ENCODE measurements at places on chromosomes 2 and 18. TPM values are rescaled to one million over a fixed set of nuclear protein-coding genes. Genes with fewer than 3 reads are reported as not detected.
A peak's percentile ranks its signal among the peaks of the same experiment; 100 is the strongest.

CAPN14 gene
- not detected for polyA plus RNA-seq

- no peaks in the 10 kb centered on the region for H3K27me3 ChIP-seq
- H3K27ac ChIP-seq, result no peak overlapping the region
- no peak overlapping the region for H3K4me3 ChIP-seq
- no peaks in the 10 kb centered on the region for H3K4me1 ChIP-seq
These were observed 89.7 kb upstream of the RNF152 start for GRCh38 chr18:61982475-61982874.

- no peak overlapping the region for H3K27ac ChIP-seq
- H3K4me1 ChIP-seq, result peaks cover 6% of the 10 kb centered on the region
- H3K4me3 ChIP-seq, result no peak overlapping the region
- H3K27me3 ChIP-seq, result no peaks in the 10 kb centered on the region
- no peak for DNase-seq
These were observed 102.4 kb upstream of the ZFP36L2 start for GRCh38 chr2:43328832-43329231.

GRCh38 chr2:207008105-207008990, 69.0 kb downstream of the CPO start:
- no peak overlapping the region for H3K27ac ChIP-seq
- no peaks in the 10 kb centered on the region for H3K27me3 ChIP-seq
- no peaks in the 10 kb centered on the region for H3K36me3 ChIP-seq
- no peaks in the 10 kb centered on the region for H3K4me1 ChIP-seq

FTCDNL1 gene
- 0.13 TPM for polyA plus RNA-seq

CROCC2 gene
- polyA plus RNA-seq, result not detected

GRCh38 chr2:180021850-180022249, 14.8 kb upstream of the CWC22 start:
- no peaks in the 10 kb centered on the region for H3K4me1 ChIP-seq
- H3K27me3 ChIP-seq, result no peaks in the 10 kb centered on the region
- no peak for DNase-seq
- H3K36me3 ChIP-seq, result no peaks in the 10 kb centered on the region
- no peak overlapping the region for H3K27ac ChIP-seq

CREG2 gene
- not detected for polyA plus RNA-seq

- H3K36me3 ChIP-seq, result peaks cover 7% of the 10 kb centered on the region
- no peak overlapping the region for H3K27ac ChIP-seq
- no peaks in the 10 kb centered on the region for H3K27me3 ChIP-seq
- no peak for DNase-seq
- 0 out of 3 replicates have a peak, but pooled peaks cover 3% of the 10 kb centered on the region for H3K4me1 ChIP-seq
These were observed 307.7 kb upstream of the CCDC68 start for GRCh38 chr18:55266981-55267380.

DNA sequence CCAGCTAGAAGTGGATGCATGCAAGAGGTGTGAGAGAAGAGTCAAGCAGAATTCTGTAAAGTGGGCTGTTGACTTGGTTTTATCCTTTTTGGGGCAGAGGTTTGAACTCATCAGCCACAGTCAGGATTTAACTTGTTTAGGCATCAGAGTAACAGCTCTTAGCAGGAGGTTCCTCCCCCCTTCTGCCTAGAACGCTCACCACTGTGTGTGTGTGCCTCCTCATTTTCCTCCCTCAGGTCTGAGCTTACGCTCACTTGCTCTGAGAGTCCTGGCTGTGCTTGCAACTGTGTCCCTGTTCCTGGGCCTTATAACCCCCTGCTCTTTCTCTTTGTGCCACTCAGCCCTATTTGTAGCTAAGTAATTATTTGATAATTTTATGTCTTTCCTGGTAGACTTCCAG, 167.9 kb downstream of the TMEM182 start:
- H3K27me3 ChIP-seq, result peaks cover 3% of the 10 kb centered on the region
- no peaks in the 10 kb centered on the region for H3K36me3 ChIP-seq
- no peak for DNase-seq
- no peak overlapping the region for H3K27ac ChIP-seq
- no peak overlapping the region for H3K4me3 ChIP-seq
- H3K4me1 ChIP-seq, result no peaks in the 10 kb centered on the region

- no peaks in the 10 kb centered on the region for H3K36me3 ChIP-seq
- no peaks in the 10 kb centered on the region for H3K27me3 ChIP-seq
- no peaks in the 10 kb centered on the region for H3K4me1 ChIP-seq
- H3K27ac ChIP-seq, result no peak overlapping the region
- no peak overlapping the region for H3K4me3 ChIP-seq
- no peak for DNase-seq
These were observed 28.7 kb downstream of the MYT1L start for GRCh38 chr2:2302359-2302758.

DNA sequence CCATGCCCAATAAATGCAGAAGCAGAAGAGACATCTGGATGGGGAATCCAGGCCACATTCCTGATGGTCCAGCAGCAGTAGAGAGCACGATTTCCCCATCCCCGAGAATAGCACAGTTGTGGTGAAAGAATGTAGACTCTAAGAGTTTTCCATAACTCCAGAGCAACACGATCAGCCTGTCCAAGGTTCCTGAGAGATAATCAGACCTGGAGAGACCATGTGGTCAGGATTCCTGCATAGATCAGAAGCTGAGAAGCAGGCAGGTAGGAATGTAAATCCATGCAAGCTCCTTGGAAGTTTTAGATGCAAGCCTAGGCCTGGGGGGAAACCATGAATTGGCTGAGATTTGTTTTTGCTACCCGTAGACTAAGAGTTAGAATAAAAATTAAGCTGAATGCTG, 34.2 kb upstream of the PTPRM start:
- no peaks in the 10 kb centered on the region for H3K4me1 ChIP-seq
- DNase-seq, result no peak
- H3K27me3 ChIP-seq, result peaks cover 6% of the 10 kb centered on the region
- H3K4me3 ChIP-seq, result no peak overlapping the region
- no peak overlapping the region for H3K27ac ChIP-seq

CD8B2 gene
- not detected for polyA plus RNA-seq

- no peaks in the 10 kb centered on the region for H3K4me1 ChIP-seq
- DNase-seq, result peak; percentile 68
- H3K27ac ChIP-seq, result no peak overlapping the region
- no peak overlapping the region for H3K4me3 ChIP-seq
These were observed 86.0 kb upstream of the ALPP start for GRCh38 chr2:232292395-232293154.

DNA sequence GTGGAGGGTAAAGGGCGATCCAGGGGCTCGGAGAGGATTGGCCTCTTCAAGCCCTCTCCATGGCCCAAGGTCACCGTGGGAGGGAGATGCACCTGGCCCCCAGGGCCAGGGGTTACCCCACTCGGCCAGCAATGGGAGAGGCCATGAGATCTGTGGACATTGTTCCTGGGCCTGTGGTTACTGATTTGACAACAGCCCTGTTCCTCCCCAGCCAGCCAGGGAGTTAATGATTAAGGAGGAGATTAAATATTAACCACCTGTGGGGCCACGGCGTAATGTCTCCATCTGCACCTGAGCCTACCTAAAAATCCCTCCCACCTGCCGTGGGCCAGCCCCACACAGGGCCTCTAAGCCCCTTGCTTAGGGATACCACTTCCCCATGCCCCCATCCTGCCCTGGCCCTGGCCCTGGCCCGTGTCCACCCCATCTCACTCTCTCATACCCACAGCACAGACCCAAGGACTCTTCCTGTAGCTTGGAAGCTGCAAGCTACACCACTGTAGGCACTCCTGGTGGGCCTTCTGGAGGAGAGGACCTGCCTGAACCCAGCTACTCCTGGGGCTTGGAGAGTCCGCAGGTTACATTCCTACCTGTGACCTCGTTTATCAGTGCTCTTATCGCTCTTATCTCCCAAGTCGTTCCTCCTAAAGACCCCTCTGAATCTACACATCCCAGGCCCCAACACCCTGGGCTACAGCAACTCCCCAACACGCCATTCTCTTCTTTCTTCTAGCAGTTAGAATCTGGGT, 32.1 kb downstream of the ZFP36L2 start:
- no peak overlapping the region for H3K4me3 ChIP-seq
- H3K4me1 ChIP-seq, result peaks cover 75% of the 10 kb centered on the region
- no peaks in the 10 kb centered on the region for H3K36me3 ChIP-seq
- DNase-seq, result no peak

GRCh38 chr2:65749545-65749944, 317.1 kb upstream of the SPRED2 start:
- no peak for DNase-seq
- no peaks in the 10 kb centered on the region for H3K27me3 ChIP-seq
- H3K4me3 ChIP-seq, result no peak overlapping the region

GAL3ST2 gene
- polyA plus RNA-seq, result 0.38 TPM

- no peaks in the 10 kb centered on the region for H3K27me3 ChIP-seq
- H3K4me1 ChIP-seq, result no peaks in the 10 kb centered on the region
These were observed 197.3 kb downstream of the CELF4 start for GRCh38 chr18:37368110-37368954.

- H3K36me3 ChIP-seq, result 0 out of 3 replicates have a peak, but pooled peaks cover 7% of the 10 kb centered on the region
- peaks cover 4% of the 10 kb centered on the region for H3K4me1 ChIP-seq
- no peak for DNase-seq
- no peak overlapping the region for H3K27ac ChIP-seq
These were observed 34.7 kb downstream of the SPOPL start for GRCh38 chr2:138536302-138536701.

ST6GAL2 gene
- not detected for polyA plus RNA-seq

- H3K27me3 ChIP-seq, result peaks cover 11% of the 10 kb centered on the region
- no peak overlapping the region for H3K27ac ChIP-seq
- no peaks in the 10 kb centered on the region for H3K36me3 ChIP-seq
- no peak for DNase-seq
- H3K4me1 ChIP-seq, result no peaks in the 10 kb centered on the region
These were observed 48.3 kb upstream of the TMEM18 start for GRCh38 chr2:725468-725867.

RAD51AP2 gene
- polyA plus RNA-seq, result not detected

- no peaks in the 10 kb centered on the region for H3K36me3 ChIP-seq
- no peak overlapping the region for H3K4me3 ChIP-seq
- H3K27me3 ChIP-seq, result no peaks in the 10 kb centered on the region
- H3K4me1 ChIP-seq, result no peaks in the 10 kb centered on the region
- H3K27ac ChIP-seq, result no peak overlapping the region
These were observed 168.8 kb upstream of the VRK2 start for GRCh38 chr2:57877811-57878170.

DNA sequence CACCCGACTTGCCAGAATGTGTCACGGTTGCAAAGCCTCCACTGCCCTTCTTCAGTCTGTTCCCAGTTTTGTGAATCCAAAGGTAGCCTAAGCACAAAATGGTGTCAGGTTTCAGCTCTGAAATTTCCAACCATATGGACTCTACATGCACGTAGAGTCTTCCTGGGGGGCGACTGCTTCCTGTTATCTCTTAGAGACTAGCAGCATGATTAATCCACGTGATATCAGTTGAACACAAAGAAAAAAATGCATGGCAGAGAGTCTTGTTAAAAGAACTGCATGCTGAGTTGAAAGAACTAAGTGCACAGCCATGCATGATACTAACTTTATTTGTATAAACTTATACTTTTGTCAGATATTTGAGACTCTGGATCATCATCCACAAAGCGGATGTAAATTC, 404.4 kb downstream of the SOCS6 start:
- no peak overlapping the region for H3K4me3 ChIP-seq
- no peak overlapping the region for H3K27ac ChIP-seq
- DNase-seq, result no peak
- no peaks in the 10 kb centered on the region for H3K36me3 ChIP-seq
- no peaks in the 10 kb centered on the region for H3K27me3 ChIP-seq

DNA sequence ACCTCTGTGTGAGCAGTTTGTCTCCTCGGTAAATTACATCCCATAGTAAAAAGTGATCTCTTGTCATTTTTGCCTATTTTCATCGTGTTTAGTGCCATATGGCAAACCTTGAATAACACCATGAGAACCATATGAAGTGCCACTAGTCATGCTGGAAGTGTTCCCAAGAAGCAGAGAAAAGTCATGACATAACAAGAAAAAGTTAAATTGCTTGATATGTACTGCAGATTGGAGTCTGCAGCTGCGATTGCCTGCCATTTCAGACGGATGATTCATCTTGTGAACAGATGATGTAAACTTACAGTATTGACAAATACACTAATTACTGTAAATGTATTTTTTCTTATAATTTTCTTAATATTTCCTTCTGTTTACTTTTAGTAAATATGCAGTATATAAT, 846.7 kb downstream of the BCL11A start:
- no peaks in the 10 kb centered on the region for H3K4me1 ChIP-seq
- no peaks in the 10 kb centered on the region for H3K36me3 ChIP-seq
- no peak overlapping the region for H3K27ac ChIP-seq
- H3K27me3 ChIP-seq, result no peaks in the 10 kb centered on the region

DNA sequence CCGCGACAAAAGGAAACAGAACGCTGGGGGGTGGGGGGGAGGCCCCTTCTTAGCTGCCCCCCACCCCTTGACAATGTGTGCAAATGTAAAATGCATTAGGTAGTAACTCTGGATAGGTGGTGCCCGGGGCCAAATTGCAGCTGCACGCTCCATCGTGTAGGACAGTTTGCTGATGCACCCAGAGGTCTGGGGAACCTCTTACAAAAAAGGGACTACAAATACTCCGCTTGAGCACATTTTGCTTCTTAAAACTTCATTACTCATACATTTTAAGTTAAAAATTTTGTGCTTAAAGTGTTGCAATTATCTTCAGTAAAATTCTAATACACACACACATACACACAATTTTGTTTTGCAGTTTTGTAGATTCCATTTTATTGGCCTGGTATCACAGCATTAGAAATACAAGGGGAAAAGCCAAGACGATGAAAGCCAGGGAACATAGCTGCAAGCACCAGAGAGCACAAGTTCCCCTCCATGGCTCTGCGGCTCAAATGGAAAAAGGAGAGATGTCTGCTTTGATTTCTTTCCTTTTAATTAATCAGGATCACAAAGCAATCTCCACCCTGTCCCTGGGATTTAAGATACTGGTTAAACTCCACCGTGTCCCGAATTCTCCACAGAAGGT, 582.1 kb downstream of the ZEB2 start:
- no peak for DNase-seq
- no peak overlapping the region for H3K27ac ChIP-seq
- no peaks in the 10 kb centered on the region for H3K36me3 ChIP-seq
- no peak overlapping the region for H3K4me3 ChIP-seq
- H3K27me3 ChIP-seq, result no peaks in the 10 kb centered on the region

DNA sequence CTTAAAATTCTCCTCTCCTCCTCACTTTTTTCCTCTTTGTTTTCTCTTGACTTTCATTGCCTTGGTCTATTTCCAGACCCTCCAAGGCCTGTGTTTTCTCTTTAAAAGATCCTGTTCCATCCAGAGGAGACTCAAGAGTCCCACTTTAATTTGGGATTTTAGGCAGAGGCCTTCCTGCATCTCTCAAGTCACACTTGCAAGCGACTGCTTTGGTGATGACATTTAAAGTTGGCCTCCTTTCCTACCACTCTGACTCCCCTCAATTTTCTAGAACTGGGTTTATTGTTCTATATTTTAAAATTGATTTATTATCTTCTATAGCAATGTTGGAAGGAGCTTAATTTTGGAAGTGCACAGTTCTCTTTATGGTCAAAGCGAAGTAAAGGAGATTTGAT, 16.3 kb downstream of the ASAP2 start:
- no peaks in the 10 kb centered on the region for H3K27me3 ChIP-seq
- no peak for DNase-seq
- no peak overlapping the region for H3K4me3 ChIP-seq
- H3K4me1 ChIP-seq, result no peaks in the 10 kb centered on the region
- no peak overlapping the region for H3K27ac ChIP-seq
- no peaks in the 10 kb centered on the region for H3K36me3 ChIP-seq
